ENCODE measurements at places on chromosomes 3 and 15. TPM values are rescaled to one million over a fixed set of nuclear protein-coding genes. Genes with fewer than 3 reads are reported as not detected.

The RPUSD3 gene
- polyA plus RNA-seq: 43.4 TPM

The OR4M2 gene
- polyA plus RNA-seq: not detected

The LIPH gene
- not detected for polyA plus RNA-seq

The KLHL24 gene
- polyA plus RNA-seq: 5.7 TPM

The DNASE1L3 gene
- polyA plus RNA-seq: not detected

The CCDC9B gene
- 13.7 TPM for polyA plus RNA-seq

DNA sequence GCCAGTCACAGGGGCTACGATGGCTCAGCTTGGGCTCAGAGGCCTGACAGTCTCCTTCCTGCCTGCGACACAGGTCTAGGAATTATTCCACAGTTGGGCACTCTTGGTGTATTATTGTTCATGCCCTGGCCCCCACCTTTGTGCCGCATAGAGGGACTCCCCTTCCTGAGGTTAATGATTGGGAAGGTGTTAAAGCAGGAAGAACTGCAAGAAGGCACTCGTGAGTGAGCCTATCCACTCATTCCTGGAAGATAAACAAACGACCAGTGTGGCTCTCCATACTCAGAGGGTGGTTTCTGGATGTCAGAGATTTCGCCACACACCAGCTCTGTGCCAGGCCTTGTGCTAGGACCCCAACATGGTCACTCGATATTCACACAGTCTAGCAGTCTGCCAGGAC is 12.3 kb downstream of the LIPC start:
- DNase-seq: no peak

- DNase-seq: no peak
Observed at GRCh38 chr3:24367664-24368264, 126.9 kb downstream of the THRB start.

DNA sequence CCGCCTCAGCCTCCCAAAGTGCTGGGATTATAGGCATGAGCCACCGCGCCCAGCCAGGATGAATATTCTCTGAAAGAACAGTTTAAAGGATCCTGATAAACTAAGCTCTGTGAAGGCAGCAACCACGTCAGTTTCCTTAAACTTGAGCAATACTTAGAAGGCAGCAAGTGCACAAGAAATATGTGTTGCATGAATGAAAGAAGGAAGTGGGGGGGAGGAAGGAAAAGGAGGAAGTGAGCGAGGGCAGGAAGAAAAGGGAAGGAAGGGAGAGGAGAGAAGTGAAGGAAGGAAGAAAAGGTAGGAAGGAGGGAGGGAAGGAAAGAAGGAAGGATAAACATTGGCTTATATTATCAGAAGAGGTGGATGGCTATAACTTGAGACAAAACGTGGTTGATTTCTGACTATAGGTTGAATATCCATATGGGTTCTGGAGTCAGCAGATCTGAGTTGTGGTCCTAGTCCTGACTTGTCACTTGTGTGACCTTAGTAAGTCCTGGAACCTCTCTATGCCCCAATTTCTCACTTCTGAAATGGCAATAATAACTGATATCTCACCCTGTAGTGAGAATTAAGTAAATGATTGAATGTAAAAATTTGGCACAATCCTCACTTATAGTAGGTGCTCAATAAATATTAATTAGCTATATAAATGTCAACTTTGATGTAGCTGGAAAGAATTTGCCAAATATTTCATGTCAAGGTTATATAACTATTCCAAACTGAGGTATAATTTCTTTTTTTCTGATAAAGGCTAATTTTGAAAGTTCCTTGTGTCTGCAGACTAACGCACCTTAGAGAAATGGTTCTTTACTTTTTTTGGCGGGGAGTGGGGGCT is 12.0 kb upstream of the SEMA4B start:
- DNase-seq: no peak

GRCh38 chr3:140290105-140290504 is 355.1 kb downstream of the CLSTN2 start:
- DNase-seq: no peak

GRCh38 chr15:83327041-83327440 is 42.6 kb upstream of the BNC1 start:
- DNase-seq: no peak

- DNase-seq: no peak
Observed at GRCh38 chr3:74282202-74282601, 332.3 kb downstream of the CNTN3 start.

GRCh38 chr3:18012436-18012835 is 270.0 kb upstream of the TBC1D5 start:
- DNase-seq: no peak

- DNase-seq: peak; percentile 25
Observed at GRCh38 chr3:124492824-124493223, 237.4 kb upstream of the UMPS start.

DNA sequence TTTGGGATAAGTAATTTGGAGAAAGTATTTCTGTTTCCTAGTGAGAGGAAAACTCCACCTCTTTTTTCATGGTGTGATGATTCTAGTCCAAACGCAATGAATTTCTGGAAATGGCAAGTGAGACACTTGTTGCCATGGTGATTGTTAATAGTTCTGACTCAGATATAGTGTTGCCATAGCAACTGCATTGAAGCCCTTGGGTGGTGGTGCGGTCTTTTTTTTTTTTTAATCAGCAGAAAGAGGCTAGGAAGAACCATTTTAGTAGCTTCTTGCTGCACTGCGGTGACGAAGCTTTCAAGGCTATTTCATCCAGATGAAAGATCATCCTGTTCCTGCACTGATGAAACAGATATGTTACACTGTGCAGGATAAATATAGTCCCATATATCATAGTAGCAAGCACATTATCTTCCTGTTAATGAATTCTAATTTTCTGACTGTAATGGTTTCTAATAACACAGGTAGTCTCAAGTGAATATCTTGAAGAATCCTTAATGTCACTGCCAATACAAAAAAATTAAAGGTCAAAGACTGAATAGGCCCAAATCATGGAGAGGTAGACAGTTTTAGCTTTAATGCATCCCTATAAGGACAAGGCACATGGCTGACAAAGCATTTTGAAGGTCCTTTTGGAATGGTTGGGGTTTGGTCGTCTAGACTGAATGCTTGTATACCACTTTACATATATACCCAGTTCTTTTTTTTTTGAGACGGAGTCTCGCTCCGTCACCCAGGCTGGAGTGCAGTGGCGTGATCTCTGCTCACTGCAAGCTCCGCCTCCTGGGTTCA is 125.1 kb upstream of the ZBTB20 start:
- peak; percentile 22 for DNase-seq

GRCh38 chr3:106398891-106399600 is 530.2 kb upstream of the CBLB start:
- DNase-seq: no peak

- DNase-seq: no peak
Observed at GRCh38 chr15:58074452-58074851, 8.9 kb upstream of the ALDH1A2 start.

All from SK-N-SH (cell line).